T-helper 17 cell (primary cell): ENCODE measurements at places on chromosomes 16 and 17.

DNA sequence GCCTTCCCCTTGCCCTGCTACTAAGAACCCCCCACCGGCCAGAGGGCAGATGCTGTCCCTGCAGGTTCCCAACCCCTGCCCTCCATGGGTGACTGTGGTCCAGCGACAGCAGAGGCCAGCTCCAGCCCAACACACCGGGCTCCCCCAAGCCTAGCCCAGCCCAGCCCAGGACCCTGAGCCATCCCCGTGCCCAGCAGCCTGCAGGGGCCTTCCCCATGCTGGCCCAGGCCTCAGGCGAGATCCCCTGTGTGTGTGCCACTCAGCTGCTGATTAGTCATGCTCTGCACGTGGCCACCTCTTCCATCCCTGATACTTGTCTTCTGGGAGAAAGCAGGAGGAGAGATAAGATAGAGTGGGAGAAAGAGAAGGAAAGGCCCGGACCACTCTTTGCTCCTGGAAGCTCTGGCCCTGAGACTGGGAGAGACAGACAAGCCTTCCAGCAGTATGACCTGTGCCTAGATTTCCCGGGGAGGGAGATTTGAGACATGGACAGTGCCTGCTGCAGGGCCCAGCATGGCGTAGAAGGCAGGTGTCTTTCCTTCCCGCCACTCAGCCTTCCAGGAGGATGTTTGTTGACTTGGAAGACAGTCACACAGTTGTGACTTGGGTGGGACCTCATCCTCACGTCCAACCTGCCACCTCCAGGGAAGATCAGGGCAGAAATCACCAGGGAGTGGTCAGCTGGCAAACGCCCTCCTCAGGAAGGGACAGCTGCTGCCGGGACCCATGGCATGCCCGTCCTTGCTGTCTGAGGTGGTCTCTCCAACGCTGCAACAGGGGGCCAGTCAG, 41.3 kb upstream of the RASD1 start:
- no peak for DNase-seq
- no peak overlapping the region for H3K4me3 ChIP-seq
- no peak overlapping the region for H3K27ac ChIP-seq
- H3K4me1 ChIP-seq, result peaks cover 4% of the 10 kb centered on the region

GRCh38 chr17:69672924-69673323, 258.4 kb downstream of the MAP2K6 start:
- no peak for DNase-seq
- H3K27ac ChIP-seq, result no peak overlapping the region
- H3K27me3 ChIP-seq, result peaks cover 7% of the 10 kb centered on the region
- no peak overlapping the region for H3K4me3 ChIP-seq
- H3K4me1 ChIP-seq, result peaks cover 3% of the 10 kb centered on the region

- no peaks in the 10 kb centered on the region for H3K36me3 ChIP-seq
- no peak overlapping the region for H3K4me3 ChIP-seq
- peaks cover 4% of the 10 kb centered on the region for H3K4me1 ChIP-seq
- H3K27ac ChIP-seq, result no peak overlapping the region
- peaks cover 27% of the 10 kb centered on the region for H3K27me3 ChIP-seq
- no peak for DNase-seq
These were observed 46.1 kb downstream of the NXN start for GRCh38 chr17:933312-934073.

DNA sequence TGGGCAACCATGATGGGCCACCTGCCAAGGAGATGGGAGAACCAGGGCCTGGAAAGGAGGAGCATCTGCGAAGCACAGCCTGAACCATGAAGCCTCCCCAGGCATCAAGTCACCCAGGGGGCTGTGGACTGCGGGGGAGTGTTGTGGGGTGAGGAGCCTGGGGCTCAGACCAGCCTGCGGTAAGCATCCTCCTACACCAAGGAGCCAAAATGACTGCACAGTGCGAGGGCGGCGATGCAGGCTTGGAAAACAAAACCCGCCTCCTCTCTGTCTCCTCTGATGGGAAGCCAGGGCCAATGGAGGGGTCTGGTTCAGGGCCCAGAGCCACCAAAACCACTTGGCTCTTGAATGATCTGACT, 18.1 kb upstream of the MAF start:
- no peaks in the 10 kb centered on the region for H3K36me3 ChIP-seq
- DNase-seq, result no peak
- peaks cover 24% of the 10 kb centered on the region for H3K4me1 ChIP-seq

GRCh38 chr17:17605729-17606088, 14.2 kb upstream of the PEMT start:
- H3K4me3 ChIP-seq, result no peak overlapping the region
- peaks cover 3% of the 10 kb centered on the region for H3K36me3 ChIP-seq
- H3K27ac ChIP-seq, result no peak overlapping the region
- no peak for DNase-seq
- peaks cover 9% of the 10 kb centered on the region for H3K27me3 ChIP-seq

DNA sequence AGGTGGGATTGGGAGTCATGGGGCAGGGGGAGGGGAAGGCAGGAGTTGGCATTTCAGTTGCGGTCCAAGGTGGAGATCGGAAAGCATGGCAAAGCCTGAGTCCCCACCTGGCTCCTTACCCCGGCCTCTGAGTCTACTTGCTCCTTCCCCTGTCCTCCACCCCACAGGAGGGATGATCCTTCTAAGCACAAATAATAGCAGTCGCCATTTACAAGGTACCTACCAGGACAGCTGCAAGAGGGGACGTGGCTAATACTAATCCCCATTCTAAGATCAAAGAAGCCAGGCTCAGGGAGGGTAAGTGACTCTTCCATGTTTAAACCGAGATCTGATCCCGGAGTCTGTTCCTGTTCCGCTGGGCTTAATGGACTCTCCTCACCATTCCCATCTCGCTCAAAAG, 396.3 kb downstream of the SLC39A11 start:
- no peak for DNase-seq
- H3K4me1 ChIP-seq, result peaks cover 2% of the 10 kb centered on the region
- no peaks in the 10 kb centered on the region for H3K27me3 ChIP-seq
- no peak overlapping the region for H3K4me3 ChIP-seq

DNA sequence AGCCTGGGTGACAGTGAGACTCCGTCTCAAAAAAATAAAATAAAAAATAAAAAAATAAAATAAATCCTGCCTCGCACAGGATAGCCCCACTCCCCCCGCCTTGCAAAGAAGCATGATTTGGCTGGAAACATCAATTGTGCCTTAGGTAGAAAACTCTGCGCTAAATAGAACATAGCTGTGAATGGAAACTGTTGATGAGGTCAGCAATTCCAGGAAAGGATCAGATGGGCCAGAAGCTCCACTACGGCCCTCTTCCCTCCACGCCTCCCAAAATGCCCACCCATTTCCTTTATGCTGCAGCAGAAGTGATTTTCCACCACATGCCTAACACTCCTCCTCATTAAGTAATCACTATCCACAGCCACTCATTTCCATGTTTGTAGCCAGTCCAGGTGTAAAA, 473.4 kb downstream of the XYLT1 start:
- DNase-seq, result no peak
- H3K27ac ChIP-seq, result peak overlapping the region; percentile 43
- peaks cover 14% of the 10 kb centered on the region for H3K4me1 ChIP-seq
- H3K4me3 ChIP-seq, result no peak overlapping the region

GRCh38 chr17:51813140-51813783, 345.3 kb downstream of the CA10 start:
- no peak overlapping the region for H3K27ac ChIP-seq
- DNase-seq, result no peak
- H3K27me3 ChIP-seq, result peaks cover 7% of the 10 kb centered on the region
- no peaks in the 10 kb centered on the region for H3K36me3 ChIP-seq
- H3K4me1 ChIP-seq, result no peaks in the 10 kb centered on the region

- DNase-seq, result no peak
- no peaks in the 10 kb centered on the region for H3K36me3 ChIP-seq
- H3K27ac ChIP-seq, result no peak overlapping the region
- H3K4me1 ChIP-seq, result no peaks in the 10 kb centered on the region
- no peak overlapping the region for H3K4me3 ChIP-seq
- H3K27me3 ChIP-seq, result peaks cover 60% of the 10 kb centered on the region
These were observed 17.2 kb upstream of the RBFOX3 start for GRCh38 chr17:79627766-79628690.

DNA sequence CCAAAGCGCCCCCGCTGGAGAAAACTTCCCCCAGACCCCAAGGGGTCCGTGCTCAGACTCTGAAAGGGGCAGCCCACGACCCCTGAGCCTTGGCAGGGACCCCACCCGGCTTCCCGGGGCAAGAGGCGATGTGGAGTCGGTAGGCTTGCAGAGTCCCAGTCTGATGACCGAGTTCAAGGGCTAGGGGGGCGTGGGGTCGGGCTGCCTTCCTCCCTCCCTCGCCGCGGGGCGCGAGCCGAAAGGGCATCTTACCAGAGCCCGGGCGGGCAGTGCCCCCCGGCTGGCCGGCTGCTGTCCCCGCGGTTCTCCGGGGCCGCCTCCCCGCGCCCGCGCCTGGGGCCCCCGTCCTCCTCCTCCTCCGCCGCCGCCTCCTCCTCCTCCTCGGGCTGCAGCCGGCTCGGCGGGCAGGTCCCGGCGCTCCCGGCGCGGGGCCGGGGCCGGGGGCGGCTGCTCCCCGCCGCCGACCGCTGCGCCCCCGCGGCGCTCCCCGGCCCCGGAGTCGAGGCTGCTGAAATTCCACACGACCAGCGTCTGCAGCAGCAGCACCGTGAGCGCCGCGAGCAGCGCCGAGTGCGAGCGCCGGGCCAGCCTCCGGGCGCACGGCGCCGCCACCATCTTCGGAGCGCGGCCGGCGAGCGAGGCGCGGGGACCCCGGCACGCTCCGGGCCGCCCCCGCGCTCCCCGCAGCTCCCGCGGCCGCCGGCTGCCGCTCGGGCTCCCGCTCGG, 415 bp downstream of the XYLT1 start:
- DNase-seq, result no peak
- peaks cover 60% of the 10 kb centered on the region for H3K4me1 ChIP-seq
- peak overlapping the region; percentile 99 for H3K4me3 ChIP-seq
- H3K27ac ChIP-seq, result peak overlapping the region; percentile 98

- no peaks in the 10 kb centered on the region for H3K27me3 ChIP-seq
- no peak for DNase-seq
- peaks cover 9% of the 10 kb centered on the region for H3K4me1 ChIP-seq
- H3K27ac ChIP-seq, result no peak overlapping the region
These were observed 4.0 kb downstream of the CDH15 start for GRCh38 chr16:89175280-89176146.

- peak overlapping the region; percentile 89 for H3K4me3 ChIP-seq
- peaks cover 4% of the 10 kb centered on the region for H3K36me3 ChIP-seq
- peaks cover 11% of the 10 kb centered on the region for H3K27me3 ChIP-seq
- DNase-seq, result no peak
These were observed 12.3 kb downstream of the CHMP6 start for GRCh38 chr17:81003711-81004475.

GRCh38 chr16:3065069-3065741, at the start of gene IL32:
Gene IL32 (plus strand): TSS chr16:3065640. CDS start chr16:3065812, 172 bp downstream.
- peaks cover 45% of the 10 kb centered on the region for H3K4me1 ChIP-seq
- H3K27ac ChIP-seq, result peak within 1 kb of the TSS; percentile 100
- H3K36me3 ChIP-seq, result peaks cover 16% of the 10 kb centered on the region
- peak within 1 kb of the TSS; percentile 99 for H3K4me3 ChIP-seq
- peak; percentile 58 for DNase-seq

DNA sequence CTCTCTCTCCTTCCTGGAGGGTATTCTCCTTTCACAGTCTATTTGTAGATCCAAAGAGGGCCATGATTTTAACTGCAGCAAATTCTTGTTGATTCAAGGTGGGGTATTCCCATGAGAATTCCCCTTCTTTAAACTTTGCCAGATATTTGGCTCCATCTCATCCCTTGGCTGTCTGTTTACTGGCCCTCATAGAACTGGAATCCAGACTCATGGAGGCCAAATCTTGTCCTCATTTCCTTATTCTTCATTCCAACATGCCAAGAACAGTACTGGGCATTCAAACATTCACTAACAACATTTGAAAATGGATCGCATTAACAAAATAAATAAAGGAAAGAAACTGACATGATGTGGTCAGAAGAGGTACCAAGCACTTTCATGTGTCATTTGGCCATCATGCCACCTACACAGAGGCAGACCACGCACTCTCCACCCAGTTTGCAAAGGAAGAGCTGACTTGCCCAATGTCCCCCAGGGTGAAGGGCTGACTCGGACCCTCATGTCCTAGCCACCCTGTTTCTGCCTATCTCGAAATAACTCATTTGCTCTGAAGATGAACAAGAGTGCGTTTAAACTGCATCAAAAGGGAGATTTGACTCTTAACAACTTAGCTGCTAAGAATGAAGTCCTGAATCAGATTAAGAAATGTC, 23.1 kb upstream of the SLC35B1 start:
- no peak overlapping the region for H3K4me3 ChIP-seq
- peak overlapping the region; percentile 89 for H3K27ac ChIP-seq
- H3K4me1 ChIP-seq, result peaks cover 42% of the 10 kb centered on the region
- H3K27me3 ChIP-seq, result no peaks in the 10 kb centered on the region
- DNase-seq, result no peak

- H3K36me3 ChIP-seq, result peaks cover 5% of the 10 kb centered on the region
- DNase-seq, result no peak
- peak overlapping the region; percentile 87 for H3K4me3 ChIP-seq
- peaks cover 84% of the 10 kb centered on the region for H3K27me3 ChIP-seq
These were observed 1.2 kb downstream of the WNT3 start for GRCh38 chr17:46817151-46817900.

GRCh38 chr17:65356536-65356935, 204.9 kb downstream of the AXIN2 start:
- H3K27me3 ChIP-seq, result peaks cover 18% of the 10 kb centered on the region
- H3K4me1 ChIP-seq, result peaks cover 2% of the 10 kb centered on the region
- no peak overlapping the region for H3K4me3 ChIP-seq
- DNase-seq, result no peak
- H3K36me3 ChIP-seq, result peaks cover 2% of the 10 kb centered on the region

GRCh38 chr16:400061-400591, 1.6 kb upstream of the DECR2 start:
- H3K4me3 ChIP-seq, result peak overlapping the region; percentile 91
- H3K36me3 ChIP-seq, result no peaks in the 10 kb centered on the region
- H3K27me3 ChIP-seq, result no peaks in the 10 kb centered on the region
- peak overlapping the region; percentile 92 for H3K27ac ChIP-seq
- peaks cover 11% of the 10 kb centered on the region for H3K4me1 ChIP-seq

- H3K4me1 ChIP-seq, result peaks cover 5% of the 10 kb centered on the region
- no peak for DNase-seq
- no peaks in the 10 kb centered on the region for H3K36me3 ChIP-seq
- no peak overlapping the region for H3K4me3 ChIP-seq
- H3K27ac ChIP-seq, result no peak overlapping the region
These were observed 28.0 kb downstream of the CRISPLD2 start for GRCh38 chr16:84847564-84848355.

DNA sequence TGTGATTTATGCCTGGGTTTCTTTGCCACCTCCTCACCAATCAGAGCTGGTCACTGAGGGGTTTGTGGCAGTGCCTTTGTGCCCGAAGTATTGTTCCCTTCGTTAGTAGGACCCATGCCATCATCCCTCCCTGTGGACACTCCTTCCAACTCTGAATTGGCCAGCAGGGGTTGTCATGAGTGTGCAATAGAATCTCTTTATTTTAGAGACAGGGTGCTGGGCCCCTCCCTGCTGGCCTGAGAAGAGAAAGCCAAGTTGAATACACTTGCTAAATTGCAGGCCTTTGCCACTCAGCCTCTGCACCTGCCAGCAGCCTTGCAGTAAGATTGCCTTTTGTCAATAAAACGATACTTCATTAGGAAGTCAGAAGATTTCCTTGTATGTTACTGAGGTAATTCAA, 40.7 kb upstream of the SLC12A3 start:
- H3K36me3 ChIP-seq, result peaks cover 8% of the 10 kb centered on the region
- peaks cover 2% of the 10 kb centered on the region for H3K4me1 ChIP-seq
- no peak overlapping the region for H3K4me3 ChIP-seq
- no peaks in the 10 kb centered on the region for H3K27me3 ChIP-seq
- DNase-seq, result no peak
- no peak overlapping the region for H3K27ac ChIP-seq
